Stomach (tissue), 19 donors: ENCODE measurements at places on chromosomes 13 and 19. TPM values are rescaled to one million over a fixed set of nuclear protein-coding genes. Genes with fewer than 3 reads are reported as not detected.

GRCh38 chr19:49142866-49143335 is 12.3 kb downstream of the HRC start:
- DNase-seq = peak; percentile 96
- H3K27me3 ChIP-seq = no peaks in the 10 kb centered on the region
- no peaks in the 10 kb centered on the region for H3K36me3 ChIP-seq
- H3K4me3 ChIP-seq = peak overlapping the region; percentile 43
- no peak overlapping the region for H3K27ac ChIP-seq
- peaks cover 29% of the 10 kb centered on the region for H3K4me1 ChIP-seq

DNA sequence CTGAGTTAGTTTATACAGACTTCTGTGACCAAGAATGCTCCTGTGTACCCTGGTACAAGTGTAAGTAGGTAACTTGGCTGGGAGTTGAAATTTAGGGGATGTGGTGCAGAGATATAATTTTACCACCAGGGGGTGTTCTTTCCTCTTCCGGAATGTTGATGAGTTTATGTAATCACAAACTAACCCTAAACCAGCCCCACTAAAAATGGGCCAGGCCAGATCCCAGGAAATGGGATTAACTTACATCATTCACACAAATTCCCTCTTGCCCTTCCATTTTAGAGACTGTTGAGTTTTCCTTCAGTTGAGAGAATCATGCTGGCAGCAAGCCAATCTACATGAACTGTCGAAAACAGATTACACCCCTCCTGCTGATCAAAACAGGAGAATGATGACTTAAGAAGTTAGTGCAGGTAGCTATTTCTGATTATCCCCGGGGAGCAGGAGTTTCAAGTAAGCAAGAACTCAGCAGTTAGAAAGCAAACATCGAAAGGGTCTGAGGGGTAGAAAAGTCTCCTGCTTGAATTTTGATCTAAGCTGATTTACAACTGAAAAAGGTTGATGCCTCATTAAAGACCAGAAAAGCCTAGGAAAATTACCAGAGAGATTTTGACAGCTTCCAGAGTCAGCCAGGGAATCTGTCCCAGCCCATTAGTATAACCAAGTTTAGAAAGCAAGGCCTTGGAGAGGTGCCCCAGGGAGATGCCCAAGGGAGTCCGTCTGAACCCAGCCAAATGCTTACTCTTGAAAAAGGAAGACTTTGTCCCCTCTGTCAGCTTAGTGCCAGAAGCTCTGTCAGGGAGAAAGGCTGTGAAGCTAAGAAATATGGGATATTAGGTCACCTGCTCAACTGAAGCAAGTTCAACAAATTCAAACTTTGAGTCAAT is 32.3 kb upstream of the MED4 start:
- H3K27ac ChIP-seq = peak overlapping the region; percentile 84
- no peaks in the 10 kb centered on the region for H3K27me3 ChIP-seq
- H3K4me1 ChIP-seq = peaks cover 56% of the 10 kb centered on the region
- H3K4me3 ChIP-seq = no peak overlapping the region
- no peaks in the 10 kb centered on the region for H3K36me3 ChIP-seq
- DNase-seq = peak; percentile 87

DNA sequence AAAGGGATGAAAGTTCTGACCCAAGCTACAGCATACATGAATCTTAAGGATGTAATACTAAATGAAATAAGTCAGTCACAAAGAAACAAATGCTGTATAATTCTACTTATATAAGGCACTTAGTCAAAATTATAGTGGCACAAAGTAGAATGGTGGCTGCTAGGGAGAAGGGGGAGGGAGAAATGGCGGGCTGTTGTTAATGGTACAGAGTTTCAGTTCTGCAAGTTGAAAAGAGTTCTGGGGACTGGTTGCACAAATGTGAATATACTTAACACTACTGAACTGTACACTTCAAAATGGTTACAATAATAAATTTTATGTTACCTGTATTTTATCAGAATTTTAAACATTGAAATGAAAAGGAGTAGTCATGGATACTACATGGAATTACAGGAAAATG is 48.9 kb upstream of the CLDN10 start:
- no peak for DNase-seq
- no peak overlapping the region for H3K27ac ChIP-seq
- no peaks in the 10 kb centered on the region for H3K27me3 ChIP-seq
- no peaks in the 10 kb centered on the region for H3K36me3 ChIP-seq

DNA sequence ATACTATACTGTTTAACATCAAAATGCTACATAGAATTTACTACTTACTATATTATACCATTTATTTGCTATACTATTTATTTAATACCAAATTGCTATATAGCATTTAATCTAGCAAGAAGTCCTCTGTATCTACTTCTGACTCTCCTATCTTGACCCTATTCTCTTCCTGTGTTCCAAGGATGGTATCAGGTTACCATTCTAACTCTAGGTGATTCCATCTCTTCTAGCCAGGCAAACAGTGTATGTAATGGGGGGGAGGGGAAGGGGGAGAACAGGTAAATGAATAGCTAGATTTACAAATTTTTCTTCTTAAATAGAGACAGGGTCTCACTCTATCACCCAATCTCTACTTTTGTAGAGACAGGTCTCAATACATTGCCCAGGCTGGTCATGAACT is 200.3 kb downstream of the DIAPH3 start:
- H3K27ac ChIP-seq = no peak overlapping the region
- H3K27me3 ChIP-seq = no peaks in the 10 kb centered on the region
- H3K36me3 ChIP-seq = no peaks in the 10 kb centered on the region

GRCh38 chr19:51024924-51025323 is 1.5 kb downstream of the KLK11 start:
- peak overlapping the region; percentile 92 for H3K27ac ChIP-seq
- H3K4me3 ChIP-seq = no peak overlapping the region
- H3K36me3 ChIP-seq = no peaks in the 10 kb centered on the region

DNA sequence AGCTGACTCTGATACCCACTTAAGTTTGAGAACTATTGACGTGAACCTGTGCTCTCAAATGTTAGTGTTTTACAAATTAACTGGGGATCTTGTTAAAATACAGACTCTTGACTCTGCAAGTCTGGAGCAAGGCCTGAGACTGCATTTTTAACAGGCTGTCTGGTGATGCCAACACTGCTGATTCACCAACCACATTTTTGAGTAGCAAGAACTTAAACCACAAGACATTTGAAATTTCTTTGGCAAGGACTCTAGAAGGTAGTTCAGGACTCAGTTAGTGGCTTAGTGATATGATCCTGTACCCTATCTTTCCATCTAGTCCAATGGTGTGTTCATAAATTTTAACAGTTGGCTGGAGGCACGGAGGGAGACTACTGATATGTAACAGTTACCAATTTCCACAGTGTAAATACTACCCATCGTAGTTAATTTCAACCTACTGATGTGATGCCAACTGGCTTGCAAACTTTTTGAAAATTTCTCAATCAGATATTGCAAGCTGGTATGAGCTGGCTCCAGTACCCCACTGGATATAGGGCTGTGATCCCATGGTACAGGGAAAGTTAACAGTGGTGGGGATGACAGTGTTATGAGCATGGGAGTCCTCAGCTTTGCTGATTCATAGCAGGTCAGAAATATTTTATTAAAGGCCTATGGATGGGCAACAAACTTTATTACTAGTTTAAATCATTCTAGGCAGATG is 255.1 kb downstream of the TBC1D4 start:
- no peak overlapping the region for H3K4me3 ChIP-seq
- H3K36me3 ChIP-seq = no peaks in the 10 kb centered on the region
- no peak overlapping the region for H3K27ac ChIP-seq
- no peaks in the 10 kb centered on the region for H3K4me1 ChIP-seq

The BSPH1 gene
- polyA plus RNA-seq = not detected

GRCh38 chr13:97855570-97856303 is 97.7 kb upstream of the IPO5 start:
- no peak overlapping the region for H3K4me3 ChIP-seq
- H3K4me1 ChIP-seq = peaks cover 7% of the 10 kb centered on the region
- H3K27ac ChIP-seq = peak overlapping the region; percentile 46
